ENCODE measurements at places on chromosomes 13 and 19.
A peak's percentile ranks its signal among the peaks of the same experiment; 100 is the strongest.

DNA sequence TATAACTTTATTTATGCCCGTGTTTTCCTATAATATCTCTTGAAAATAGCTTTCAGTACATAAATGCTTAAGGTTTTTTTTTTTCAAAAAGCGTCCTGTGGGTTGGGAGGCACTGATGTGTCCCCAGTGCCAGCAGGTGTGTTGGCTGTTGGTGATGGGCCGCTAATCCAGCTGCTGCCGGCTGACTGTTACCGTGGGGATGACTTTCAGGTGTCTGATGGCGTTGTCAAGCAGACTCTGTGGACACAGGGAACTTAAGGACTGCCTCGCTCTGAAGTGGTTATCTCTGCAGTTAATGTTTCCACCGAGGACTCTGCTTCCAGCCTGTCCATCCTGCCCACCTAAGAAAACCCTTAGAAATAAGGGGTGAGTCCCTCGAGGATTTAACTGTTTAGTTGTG, 94.5 kb downstream of the ANKRD10 start:
- DNase-seq = no peak

GRCh38 chr13:40682449-40683240, 16.2 kb upstream of the FOXO1 start:
- DNase-seq = no peak

- DNase-seq = peak; percentile 50
Measured at GRCh38 chr19:23283925-23284324, 33.7 kb upstream of the ZNF724 start.

DNA sequence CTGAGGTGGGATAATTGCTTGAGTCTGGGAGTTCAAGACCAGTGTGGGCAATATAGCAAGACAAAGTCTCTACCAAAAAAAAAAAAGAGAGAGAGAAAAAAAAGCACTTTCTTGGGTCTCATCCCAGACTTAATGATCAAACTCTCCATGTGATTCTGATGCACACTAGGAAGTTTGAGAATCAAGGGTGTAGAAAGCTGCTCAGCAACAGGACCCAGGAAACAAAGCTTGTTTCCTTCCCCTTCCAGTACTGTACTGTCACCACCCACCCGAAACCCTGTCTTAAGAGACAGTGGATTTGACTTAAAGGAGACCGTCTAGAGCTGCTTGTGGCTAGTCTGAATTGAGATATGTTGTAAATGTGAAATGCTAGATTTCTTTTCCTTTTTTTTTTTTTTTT, 5.8 kb downstream of the MISP3 start:
- DNase-seq = no peak

- DNase-seq = no peak
Measured at GRCh38 chr19:16661480-16662034, 618 bp downstream of the TMEM38A start.

GRCh38 chr13:89900104-89900765, 1447.3 kb upstream of the MIR17HG start:
- no peak for DNase-seq

- DNase-seq = no peak
Measured at GRCh38 chr19:53328967-53329366, 4.6 kb upstream of the ZNF845 start.

DNA sequence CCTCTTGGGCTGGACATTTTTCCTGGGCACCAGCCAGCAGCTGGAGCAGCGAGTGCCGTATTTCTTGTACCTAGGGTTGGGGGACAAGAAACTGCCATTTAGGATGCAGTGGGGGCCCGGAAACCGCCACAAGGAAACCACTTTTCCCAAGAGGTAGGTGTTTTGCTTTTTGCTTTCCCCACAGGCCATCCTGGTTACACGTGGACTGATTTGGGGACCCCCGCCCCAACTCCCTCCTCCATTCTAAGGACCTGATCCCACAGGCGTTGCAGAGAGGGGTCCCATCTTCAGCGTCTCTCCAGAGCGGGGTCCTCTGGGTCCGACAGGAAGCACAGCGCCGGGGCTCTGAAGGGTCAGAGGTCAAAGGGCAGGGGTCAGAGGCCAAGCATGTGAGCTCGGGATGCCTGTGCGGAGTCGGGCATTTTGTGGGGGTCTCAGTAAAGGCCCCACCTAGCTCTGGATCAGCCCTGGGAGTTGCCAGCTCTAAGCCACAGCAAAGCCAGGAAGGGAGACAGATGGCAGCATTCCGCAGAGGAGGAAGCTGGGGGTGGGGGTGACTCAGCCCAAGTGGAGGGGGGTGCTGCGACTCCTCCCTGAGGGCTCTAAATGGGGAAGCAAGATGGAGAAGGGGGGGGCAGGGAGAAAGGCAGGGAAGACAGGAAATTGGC, 4.3 kb downstream of the ZGLP1 start:
- peak; percentile 88 for DNase-seq

GRCh38 chr19:58400316-58400915, 5.0 kb downstream of the RNF225 start:
- DNase-seq = no peak

GRCh38 chr13:112887151-112887550, 81.9 kb upstream of the MCF2L start:
- no peak for DNase-seq
